ENCODE measurements at places on chromosomes 7 and 10.
A peak's percentile ranks its signal among the peaks of the same experiment; 100 is the strongest.

DNA sequence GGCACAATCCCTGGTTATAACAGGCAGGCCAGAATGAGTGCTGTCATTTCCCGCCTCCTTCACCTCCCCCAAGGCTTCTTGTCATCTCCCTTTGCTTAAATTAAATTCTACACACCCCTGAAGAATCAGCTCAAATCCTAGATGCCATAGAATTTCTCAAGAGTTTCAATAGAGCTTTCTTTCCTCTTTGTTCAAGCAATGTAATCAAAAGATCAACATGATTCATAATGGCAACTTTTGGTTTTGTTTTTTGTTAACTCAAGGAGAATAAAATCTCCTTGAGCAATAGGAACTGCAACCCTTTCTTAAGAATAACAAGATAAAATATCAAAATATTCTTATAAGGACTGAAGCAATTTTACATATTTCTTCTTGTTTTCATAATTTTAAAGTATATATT is 180.8 kb upstream of the CDK1 start:
- no peak for DNase-seq

DNA sequence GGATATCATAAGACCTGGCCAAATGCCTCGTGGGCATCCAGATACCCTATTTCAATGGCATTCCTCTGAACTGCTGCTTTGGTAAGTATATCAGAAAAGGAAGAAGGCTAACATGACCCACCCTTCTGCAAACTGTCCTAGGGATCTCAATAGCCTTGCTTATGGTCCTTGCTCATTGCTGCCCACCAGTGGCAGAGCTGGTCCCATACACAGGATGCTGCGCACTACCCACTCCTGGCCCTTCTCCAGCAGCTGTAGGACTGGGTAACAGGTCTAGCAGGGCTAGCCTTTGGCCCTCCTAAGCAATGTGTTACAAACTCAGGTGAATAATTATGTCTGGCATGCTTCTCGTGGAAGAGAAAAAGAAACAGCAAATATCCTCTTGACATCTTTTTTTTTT is 72.5 kb downstream of the C10orf90 start:
- peak; percentile 32 for DNase-seq

- no peak for DNase-seq
Observed at GRCh38 chr10:77282163-77282562, 355.4 kb downstream of the KCNMA1 start.

DNA sequence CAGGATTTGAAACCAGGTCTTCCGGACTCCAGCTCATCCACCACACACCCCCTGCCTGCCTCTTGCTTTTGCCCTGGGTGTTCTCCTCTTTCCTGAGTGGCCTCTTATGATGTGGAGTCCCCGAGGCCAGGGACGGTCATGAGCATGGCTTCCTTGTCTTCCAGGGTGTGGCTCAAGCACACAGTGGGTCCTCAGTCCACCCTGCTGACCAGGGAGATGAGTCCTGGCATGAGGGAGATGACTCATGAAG is 32.8 kb downstream of the DNAJB12 start:
- DNase-seq: no peak

GRCh38 chr7:98334081-98334480 is 52.6 kb downstream of the BRI3 start:
- DNase-seq: peak; percentile 49

- no peak for DNase-seq
Observed at GRCh38 chr10:98154076-98154475, 19.6 kb downstream of the R3HCC1L start.

DNA sequence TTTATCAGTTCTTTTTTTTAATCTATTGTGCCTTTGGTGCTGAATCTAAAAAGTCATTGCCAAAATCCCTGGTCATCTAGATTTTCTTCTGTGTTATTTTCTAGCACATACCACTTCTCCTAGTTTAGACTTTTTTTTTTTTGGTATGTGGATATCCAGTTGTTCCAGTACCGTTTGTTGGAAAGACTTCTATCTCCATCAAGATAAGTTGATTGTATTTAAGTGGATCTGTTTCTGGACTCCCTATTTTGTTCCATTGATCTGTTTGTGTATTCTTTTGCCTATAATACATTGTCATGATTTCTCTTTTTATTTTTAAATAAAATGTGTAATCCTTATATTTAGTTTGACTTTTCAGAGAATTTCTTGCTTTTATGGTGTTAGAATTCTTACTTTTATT is 35.5 kb downstream of the RSBN1L start:
- DNase-seq: no peak

- no peak for DNase-seq
Observed at GRCh38 chr7:2660359-2661095, 27.5 kb upstream of the AMZ1 start.

DNA sequence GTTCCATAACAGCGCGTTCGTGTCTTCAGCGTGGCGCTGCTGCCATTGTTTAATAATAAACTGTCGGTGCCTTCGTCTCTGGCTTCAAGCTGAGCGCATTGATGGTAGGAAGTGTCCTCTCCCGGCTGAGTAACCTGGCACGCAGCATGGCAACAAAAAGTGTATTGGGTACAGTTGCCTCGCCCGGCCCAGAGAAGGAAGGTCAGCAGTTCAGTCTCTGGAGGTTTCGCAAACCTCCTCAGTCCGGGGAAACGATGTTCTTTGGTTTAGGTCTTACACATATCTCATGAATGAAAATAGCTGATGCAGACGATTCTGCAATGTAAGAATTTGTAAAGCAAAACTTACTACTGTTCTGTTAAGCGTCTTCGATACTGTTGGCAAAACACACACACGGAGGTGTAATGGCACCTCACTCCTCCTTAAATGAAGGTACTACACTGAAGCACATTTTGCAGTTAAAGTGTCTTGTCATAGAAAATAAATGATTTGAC is 739 bp upstream of the CCDC186 start:
- DNase-seq: peak; percentile 20

DNA sequence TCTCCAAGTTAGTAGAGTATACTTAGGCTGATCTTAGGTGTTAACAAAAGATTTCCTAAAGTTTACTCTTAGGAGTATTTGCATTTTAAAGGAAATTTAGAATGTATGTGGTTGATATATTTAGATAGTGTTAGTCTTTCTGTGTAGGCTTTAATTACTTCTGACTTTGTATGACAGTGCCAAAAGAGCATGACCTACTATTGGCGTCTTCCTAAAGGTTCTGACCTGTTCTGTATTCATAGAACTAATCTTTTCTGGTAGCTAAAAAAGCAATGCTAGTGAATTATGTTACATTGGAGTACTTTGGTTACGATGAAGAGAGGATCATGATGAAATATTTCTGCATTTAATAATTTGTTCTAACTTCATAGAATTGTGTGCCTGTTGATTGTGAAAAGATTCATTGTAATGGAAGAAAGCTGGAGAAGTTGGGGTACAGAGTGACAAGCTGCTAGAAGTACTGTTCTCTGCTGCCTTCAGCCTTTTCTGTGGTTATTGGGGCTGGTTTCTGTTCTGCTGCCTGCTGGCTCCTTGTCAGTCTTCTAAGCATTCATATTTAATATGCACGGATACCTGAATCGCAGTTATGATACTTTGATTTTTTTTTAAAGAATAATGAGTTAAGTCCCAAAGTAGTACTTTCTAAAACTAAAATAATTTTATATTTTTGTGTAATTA is 13.2 kb downstream of the WAC start:
- no peak for DNase-seq

GRCh38 chr7:42453931-42454361 is 216.9 kb upstream of the GLI3 start:
- no peak for DNase-seq

DNA sequence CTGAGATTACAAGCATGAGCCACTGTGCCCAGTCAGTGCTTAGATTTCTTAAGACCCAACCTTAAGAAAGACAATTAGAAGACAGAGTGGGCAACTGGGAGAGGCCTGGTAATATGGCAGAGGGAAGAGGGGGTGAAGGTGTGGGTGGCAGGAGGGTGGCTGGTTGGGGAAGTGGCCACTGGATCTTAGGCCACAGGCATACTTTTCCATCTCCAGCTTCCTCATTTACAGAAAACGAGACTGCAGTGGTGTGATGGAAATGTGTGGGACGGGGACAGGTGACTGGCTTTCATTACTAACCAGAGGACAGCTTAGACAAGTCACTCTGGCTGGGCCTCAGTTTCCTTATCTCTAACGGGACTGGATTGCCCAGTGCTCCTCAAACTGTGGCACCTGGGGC is 1.0 kb upstream of the FFAR4 start:
- no peak for DNase-seq

DNA sequence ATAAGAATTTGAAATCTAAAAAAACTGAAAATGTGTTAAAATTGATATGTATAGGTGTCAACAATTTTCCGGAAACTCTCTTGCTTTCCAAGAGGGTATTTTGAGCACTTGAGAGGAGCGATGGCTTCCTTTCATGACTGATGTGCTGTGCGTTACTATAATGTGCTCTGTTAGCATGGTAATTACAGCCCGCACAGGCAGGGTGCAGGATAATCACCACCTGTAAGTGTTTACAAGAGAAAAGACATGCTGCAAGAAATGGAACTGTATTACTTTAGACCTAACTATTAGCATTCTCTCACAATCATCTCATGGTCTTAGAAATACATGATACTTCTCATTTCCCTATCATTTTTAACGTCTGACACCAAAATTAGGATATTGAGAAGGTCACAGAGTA is 92.4 kb upstream of the ADARB2 start:
- no peak for DNase-seq

- DNase-seq: peak; percentile 72
Observed at GRCh38 chr7:130277763-130278643, 11.3 kb downstream of the CPA2 start.

DNA sequence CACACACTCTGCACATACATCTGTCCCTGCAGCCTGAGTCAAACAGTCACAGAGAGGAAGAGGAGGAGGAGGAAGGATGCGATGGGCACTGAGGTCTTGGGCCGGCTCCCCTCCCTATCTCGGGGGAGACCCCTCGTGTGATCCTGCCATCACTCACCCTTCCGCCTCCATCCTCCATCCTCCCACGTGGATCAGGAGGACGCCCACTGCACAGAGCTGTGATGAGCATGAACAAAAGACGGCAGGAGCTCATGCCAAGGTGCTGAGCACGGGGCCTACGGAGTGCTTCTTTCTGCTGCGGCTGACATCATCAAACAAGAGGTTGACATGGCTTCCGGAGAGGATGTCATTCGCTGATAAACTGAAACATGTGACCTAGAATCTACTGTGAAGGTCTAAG is 68.0 kb downstream of the DIP2C start:
- DNase-seq: no peak

- no peak for DNase-seq
Observed at GRCh38 chr10:116699471-116700150, 42.8 kb downstream of the HSPA12A start.

DNA sequence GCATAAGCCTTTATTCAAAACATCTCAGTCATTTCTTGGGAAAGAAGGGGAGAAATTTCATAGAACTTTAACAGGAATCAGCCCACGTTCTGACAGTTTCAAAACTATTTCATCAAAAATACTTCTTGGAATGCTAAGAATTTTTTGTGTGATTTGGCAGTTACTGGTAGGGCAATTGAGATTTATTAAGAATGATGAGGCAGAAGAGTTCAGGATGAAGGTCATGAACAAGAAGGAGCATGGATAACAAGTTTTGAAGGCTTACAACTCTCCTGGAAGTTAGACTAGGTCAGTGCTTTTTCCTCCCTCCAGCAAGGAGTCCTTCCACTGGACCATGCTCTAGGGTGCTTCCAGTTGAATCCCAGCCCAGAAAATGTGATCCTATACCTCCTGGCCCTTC is 569.9 kb downstream of the ANKRD7 start:
- no peak for DNase-seq

- no peak for DNase-seq
Observed at GRCh38 chr10:75211007-75211691, 553 bp downstream of the VDAC2 start.
